ENCODE measurements at places on chromosomes 11 and 22. TPM values are rescaled to one million over a fixed set of nuclear protein-coding genes. Genes with fewer than 3 reads are reported as not detected.

The OSM gene
- not detected for polyA plus RNA-seq

The MMP1 gene
- polyA plus RNA-seq: not detected

The CCDC15 gene
- 0.10 TPM for polyA plus RNA-seq

The THY1 gene
- polyA plus RNA-seq: 768 TPM

The C1QTNF5 gene
- polyA plus RNA-seq: not detected

The FAM227A gene
- 0.93 TPM for polyA plus RNA-seq

The SFI1 gene
- 4.0 TPM for polyA plus RNA-seq

The POU2F3 gene
- not detected for polyA plus RNA-seq

The TPBGL gene
- polyA plus RNA-seq: 1.0 TPM

The GGTLC3 gene
- not detected for polyA plus RNA-seq

The ASPHD2 gene
- 16.1 TPM for polyA plus RNA-seq

The POU2AF2 gene
- polyA plus RNA-seq: not detected

The NTM gene
- 320 TPM for polyA plus RNA-seq
